ENCODE measurements at places on chromosomes 13 and 19. TPM values are rescaled to one million over a fixed set of nuclear protein-coding genes. Genes with fewer than 3 reads are reported as not detected.

DNA sequence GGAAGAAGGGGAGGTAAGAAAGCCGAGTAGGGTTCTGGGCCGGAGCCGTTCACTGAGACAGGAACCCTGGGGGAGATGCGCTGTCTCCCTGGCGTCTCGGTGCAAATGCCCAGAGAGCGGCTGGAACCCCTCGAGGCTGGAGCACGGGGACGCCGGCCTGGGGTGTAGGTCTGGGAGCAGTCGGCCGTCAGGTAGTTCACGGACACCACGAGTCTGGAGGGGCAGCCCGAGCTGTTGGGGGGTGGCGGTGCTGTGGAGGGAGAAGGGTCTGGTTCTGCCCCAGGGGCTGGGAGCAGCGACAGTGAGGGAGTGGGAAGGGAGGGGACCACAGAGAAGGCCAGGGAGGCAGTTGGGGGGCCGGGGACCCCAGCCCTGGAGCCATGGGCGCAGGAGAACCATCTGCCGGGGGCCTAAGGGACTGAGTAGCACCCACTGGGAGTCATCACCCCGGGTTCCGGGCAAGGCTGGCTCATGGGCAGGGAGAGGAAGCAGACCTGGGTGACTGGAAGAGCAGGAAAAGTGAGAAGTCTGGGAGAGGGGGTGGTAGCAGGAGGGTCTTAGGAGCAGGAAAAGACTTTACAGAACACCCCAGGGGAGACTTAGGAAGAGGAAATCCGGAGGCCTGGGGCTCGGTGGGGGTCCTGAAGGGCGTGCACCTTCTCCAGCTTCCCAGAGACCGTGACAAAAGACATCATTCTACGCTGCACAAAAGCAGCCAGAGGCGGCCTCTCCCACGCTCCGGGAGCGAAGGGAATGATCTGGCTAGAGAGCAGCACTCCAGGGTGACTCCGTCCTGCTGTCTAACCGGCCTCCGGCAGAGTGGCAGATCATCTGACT lies 173.1 kb upstream of the SOX1 start:
- no peak for DNase-seq

DNA sequence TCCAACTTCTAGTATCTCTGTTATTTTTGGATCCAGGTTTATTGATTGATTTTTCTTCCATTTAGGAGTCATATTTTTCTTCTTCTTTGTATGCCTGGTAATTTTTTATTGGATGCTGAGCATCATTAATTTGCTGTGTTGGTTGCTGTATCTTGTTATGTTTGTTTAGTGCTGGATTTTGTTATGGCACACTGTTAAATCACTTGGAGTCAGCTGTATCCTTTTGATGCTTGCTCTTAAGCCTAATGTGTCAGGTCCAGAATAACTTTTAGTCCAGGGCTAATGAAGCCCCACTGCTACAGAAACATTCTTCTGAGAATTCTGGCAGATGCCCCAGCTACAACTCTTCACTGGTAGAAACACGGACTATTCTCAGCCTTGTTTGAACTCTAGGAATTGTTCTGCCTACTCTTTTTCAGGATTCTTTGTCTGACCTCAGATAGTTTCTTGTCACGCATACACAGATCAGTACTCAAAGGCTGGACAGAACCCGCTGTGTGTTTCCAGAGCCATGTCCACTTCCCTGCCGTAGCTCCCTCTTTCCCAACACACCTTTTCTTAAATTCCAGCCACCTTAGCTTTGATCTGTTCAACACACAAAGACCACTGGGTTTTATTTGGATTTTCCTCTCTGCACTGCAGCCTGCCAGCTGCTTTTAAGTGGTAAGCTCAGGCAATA lies 137.1 kb upstream of the WASF3 start:
- DNase-seq = no peak

- DNase-seq = no peak
Measured at GRCh38 chr13:95209109-95209508, 92.1 kb downstream of the ABCC4 start.

GRCh38 chr19:51816711-51817110 lies 21.8 kb downstream of the FPR3 start:
- no peak for DNase-seq

Gene CLDND2
- polyA plus RNA-seq = 4.3 TPM

Gene PINLYP
- 7.2 TPM for polyA plus RNA-seq
